MCF 10A (cell line): ENCODE measurements at places on chromosomes 16 and 17. TPM values are rescaled to one million over a fixed set of nuclear protein-coding genes. Genes with fewer than 3 reads are reported as not detected.
A peak's percentile ranks its signal among the peaks of the same experiment; 100 is the strongest.

- H3K4me1 ChIP-seq, result peaks cover 11% of the 10 kb centered on the region
- H3K27me3 ChIP-seq, result no peaks in the 10 kb centered on the region
- H3K36me3 ChIP-seq, result no peaks in the 10 kb centered on the region
- no peak overlapping the region for H3K4me3 ChIP-seq
- DNase-seq, result no peak
Observed at GRCh38 chr17:63138713-63139112, 172.7 kb downstream of the TANC2 start.

- H3K36me3 ChIP-seq, result peaks cover 6% of the 10 kb centered on the region
- no peak overlapping the region for H3K27ac ChIP-seq
- no peaks in the 10 kb centered on the region for H3K27me3 ChIP-seq
- H3K4me1 ChIP-seq, result no peaks in the 10 kb centered on the region
Observed at GRCh38 chr16:71637398-71637797, 11.4 kb downstream of the MARVELD3 start.

Gene KREMEN2
- total RNA-seq, result 0.42 TPM in 1 of 2 replicates, not detected in the other

- H3K4me1 ChIP-seq, result peaks cover 31% of the 10 kb centered on the region
- no peak for DNase-seq
- no peaks in the 10 kb centered on the region for H3K27me3 ChIP-seq
- H3K4me3 ChIP-seq, result peak overlapping the region; percentile 99
Observed at GRCh38 chr17:28317099-28317965, 1.7 kb upstream of the TMEM97 start.

DNA sequence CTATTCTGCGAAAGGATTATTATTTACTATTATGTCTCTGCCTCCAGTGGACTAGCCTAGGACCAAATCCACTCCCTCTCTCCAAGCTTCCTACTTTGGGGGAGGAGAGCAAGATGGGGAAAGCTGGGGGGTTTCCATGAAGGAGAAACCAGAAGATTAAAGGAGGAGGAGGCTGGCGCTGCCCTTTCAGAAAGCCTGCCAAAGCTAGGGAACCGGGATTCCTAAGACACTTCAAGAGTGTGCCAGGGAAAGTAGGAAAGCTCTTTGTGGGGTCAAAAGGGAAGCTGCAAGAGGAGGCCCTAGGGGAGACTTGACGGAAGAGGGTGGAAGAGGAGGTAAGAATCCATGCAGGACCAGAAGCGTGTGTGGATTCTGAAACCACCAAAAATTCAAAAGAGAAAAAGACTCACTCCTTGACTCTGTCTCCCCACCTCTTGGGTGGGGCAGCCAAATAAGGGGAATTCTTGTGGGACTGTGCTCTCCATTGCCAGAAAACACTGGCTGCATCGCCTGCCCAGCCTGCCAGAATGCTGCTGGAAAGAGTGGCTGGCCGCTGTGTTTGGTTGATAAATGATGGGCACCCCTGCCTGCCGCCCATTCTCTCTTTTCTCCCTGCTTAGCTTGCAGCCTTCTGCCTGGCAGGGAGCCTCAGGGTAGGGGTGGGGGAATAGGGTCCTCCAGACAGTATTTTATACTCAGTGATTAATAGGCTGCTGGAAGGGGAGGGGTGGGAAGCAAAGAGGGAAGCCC is 11.8 kb upstream of the KAT7 start:
- no peak overlapping the region for H3K4me3 ChIP-seq
- H3K36me3 ChIP-seq, result no peaks in the 10 kb centered on the region
- H3K4me1 ChIP-seq, result no peaks in the 10 kb centered on the region
- H3K27me3 ChIP-seq, result no peaks in the 10 kb centered on the region
- no peak overlapping the region for H3K27ac ChIP-seq

Gene CD300LB
- total RNA-seq, result not detected in 2 replicates

GRCh38 chr17:60163108-60163784 is 13.5 kb downstream of the CA4 start:
- H3K27me3 ChIP-seq, result no peaks in the 10 kb centered on the region
- H3K4me3 ChIP-seq, result no peak overlapping the region
- H3K4me1 ChIP-seq, result peaks cover 4% of the 10 kb centered on the region
- H3K27ac ChIP-seq, result no peak overlapping the region
- no peaks in the 10 kb centered on the region for H3K36me3 ChIP-seq

Gene OR3A3
- total RNA-seq, result not detected in 2 replicates

- peaks cover 16% of the 10 kb centered on the region for H3K4me1 ChIP-seq
- peaks cover 54% of the 10 kb centered on the region for H3K36me3 ChIP-seq
- H3K27ac ChIP-seq, result peak overlapping the region; percentile 97
Observed at GRCh38 chr17:76556765-76557367, 17.0 kb downstream of the PRCD start.

Gene ASB16
- total RNA-seq, result not detected in 2 replicates

DNA sequence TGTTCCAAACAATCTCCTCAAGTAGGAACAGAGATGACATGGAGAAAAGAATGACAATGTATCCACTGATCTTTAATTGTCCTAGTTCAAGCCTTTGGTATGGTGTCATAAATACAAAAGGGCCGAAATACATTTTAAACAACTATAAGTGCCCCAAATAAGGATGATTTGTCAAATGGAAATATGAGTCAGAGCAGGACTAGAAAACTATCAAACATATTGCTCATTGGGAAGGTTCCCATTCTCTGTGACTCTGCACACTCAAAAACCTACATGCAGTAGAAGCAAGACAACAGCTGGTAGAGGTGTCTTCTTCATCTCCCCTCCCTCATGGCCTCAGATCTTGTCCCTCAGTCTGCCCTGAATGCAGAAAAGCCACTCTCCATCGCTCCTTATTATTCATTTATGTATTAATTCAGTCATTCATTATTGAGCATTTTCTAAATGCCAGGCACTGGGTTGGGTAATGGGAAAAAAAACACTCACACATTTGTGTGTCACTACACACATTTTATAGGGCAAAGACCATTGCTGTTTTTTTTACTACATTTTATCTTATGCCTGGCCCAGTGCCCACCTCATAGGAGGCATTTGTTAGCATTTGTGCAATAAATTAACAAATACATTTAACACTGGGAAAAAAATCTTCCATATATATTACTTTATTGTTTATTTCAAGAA is 10.1 kb downstream of the CA10 start:
- no peak overlapping the region for H3K4me3 ChIP-seq
- H3K4me1 ChIP-seq, result peaks cover 45% of the 10 kb centered on the region
- no peaks in the 10 kb centered on the region for H3K27me3 ChIP-seq
- peak overlapping the region; percentile 73 for H3K27ac ChIP-seq
- H3K36me3 ChIP-seq, result no peaks in the 10 kb centered on the region
